ENCODE measurements at places on chromosomes 13 and 19.
A peak's percentile ranks its signal among the peaks of the same experiment; 100 is the strongest.

DNA sequence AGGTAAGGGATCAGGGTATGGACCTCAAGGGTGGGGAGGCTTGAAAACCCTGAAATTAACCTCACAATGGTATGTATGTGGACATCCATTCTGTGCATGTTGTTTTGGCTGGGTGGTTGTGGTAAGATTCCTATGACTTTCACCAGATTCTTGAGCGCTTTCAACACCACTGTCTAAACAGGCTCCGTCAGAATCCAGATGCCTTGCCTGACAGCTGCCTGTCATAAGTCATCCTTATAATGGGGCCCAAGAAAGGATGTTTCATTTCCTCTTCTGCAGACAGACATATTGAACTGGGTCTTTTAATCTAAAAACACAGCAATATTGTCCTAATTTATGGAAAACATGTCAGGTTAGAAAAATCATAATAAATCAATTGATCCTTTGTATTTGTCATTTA lies 41.3 kb downstream of the ALOX5AP start:
- DNase-seq = no peak

GRCh38 chr13:80824229-80824628 lies 483.3 kb upstream of the SPRY2 start:
- DNase-seq = no peak

DNA sequence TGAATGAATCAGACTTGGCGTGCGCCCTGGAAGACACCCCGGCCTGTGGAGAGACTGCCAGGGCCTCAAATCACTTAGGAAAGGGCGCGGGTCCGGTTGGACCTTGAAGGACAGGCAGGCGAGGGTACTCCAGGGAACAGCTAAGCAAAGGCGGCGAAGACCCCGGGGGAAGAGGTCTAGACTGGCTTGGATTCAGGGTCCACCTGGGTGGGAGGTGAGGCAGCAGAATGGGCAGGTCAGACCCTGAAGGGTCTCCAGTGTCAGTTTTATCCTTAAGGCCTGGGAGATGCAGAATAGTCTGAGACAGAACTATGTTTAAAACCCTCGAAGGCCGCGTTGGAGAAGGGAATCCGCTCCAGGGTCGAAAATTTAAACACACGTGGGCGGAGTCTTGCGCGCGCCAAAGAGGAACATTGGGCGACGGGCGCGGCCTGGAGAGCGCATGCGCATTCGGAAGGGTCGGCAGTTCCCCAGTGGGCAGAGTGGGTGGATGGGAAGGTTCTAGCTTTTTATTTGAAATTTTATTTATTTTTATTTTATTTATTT lies 567 bp upstream of the SMG9 start:
- peak; percentile 79 for DNase-seq

DNA sequence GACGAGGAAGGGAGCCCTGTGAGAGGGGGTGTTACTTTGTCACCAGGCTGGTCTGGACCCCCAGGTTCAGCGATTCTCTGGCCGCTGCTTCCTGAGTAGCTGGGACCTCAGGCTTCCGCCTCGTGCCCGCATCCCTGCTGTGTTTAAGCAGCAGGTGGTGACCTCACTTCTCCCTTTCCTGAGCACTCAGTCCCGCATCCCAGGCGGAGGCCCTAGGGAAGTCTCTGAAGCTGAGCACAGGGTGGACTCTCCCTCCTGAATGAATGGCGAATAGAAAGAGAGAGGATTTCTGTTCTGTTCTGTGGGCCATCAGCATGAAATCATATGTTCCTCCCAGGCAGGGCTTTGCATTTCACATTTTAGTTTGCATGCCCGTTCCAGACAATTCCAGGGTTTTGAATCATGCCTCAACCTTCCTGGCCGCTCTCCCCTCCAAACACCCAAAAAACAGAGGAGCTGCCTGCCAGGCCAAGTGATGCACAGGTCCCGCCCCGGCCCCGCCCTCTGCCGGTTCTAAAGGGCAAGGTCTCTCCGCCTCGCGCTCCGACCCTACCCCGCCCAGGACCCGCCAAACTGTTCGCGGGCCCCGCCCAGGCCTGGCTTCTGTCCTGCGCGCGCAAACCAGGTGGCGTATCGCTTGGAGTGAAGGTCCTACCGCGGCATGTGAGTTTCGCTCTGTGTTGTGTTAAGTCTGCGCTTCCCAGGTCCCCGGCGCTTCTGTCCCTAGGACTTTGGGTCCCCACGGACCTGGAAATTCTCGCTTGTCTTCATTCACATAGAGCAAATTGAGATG lies 35.1 kb upstream of the ZNF808 start:
- peak; percentile 10 for DNase-seq

- DNase-seq = no peak
Observed at GRCh38 chr19:4294389-4294788, 7.8 kb downstream of the TMIGD2 start.

DNA sequence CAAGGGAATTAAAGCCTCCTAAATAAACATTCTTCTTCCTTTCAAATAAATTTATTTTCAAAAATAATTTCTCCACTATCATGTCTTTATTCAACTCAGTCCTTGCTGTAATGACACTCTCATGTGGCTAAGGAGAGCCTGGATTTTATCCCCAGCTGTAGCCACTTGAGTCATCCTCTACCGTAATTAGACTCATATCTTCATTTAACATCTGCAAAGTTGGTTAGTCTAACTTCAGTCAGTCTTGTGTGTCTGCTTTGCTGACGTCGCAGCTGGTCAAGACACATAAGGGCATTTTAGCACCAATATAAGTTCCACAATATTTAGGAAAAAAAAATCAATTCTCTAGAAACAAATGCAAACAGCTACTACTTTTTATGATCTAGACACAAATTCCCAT lies 776.4 kb upstream of the ATXN8OS start:
- DNase-seq = no peak

DNA sequence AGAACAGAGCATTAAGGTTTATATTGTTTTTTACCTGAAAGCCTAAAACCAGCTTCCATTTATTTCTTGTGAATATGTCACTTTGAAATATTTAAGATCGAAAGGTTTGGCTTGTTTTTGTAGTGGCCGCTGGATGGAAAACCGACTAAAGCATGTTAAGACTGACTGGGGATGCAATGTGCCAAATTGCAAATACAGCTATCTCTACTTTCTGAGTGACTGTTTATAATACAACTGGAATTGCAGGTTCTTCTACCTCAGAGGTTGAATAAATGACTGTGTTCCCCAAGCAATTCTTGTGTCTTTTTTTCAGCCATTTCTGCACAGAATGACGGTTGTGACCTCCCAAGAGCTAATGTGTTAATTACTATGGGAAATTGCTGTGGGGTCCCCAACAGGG lies 50.0 kb upstream of the TMTC4 start:
- DNase-seq = no peak

DNA sequence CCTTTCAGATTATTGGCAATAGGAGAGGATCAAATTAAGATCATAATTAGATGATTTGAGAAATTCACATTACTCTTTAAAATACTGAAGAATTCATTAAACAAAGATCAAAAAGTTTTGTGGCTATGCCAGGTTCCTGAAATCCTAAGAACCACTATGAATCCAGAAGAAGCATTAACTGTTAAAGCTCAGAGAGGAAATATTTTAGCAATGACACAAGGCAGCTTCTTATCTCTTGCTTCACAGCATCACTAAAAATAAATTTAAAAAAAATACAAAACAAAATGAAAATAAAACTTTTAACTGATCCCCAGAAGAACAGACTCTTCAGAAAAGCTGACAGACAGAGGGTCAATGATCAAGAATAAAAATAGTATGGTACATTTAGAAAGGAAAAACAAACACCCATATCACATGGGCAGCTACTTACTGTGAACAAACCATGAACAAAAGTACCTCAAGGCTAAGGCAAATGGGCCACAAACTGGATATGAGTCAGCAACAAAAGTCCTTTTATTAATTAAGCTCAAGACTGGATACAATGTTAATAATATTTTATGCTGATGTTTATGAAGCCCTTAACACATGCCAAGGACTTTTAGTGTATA lies 19.6 kb downstream of the RNF6 start:
- DNase-seq = no peak

- no peak for DNase-seq
Observed at GRCh38 chr19:33174186-33174585, 19.9 kb upstream of the LRP3 start.

- no peak for DNase-seq
Observed at GRCh38 chr13:48600374-48601364, 53.1 kb upstream of the CYSLTR2 start.
